HS-5 (cell line): ENCODE measurements at places on chromosomes 11 and 22.
A peak's percentile ranks its signal among the peaks of the same experiment; 100 is the strongest.

DNA sequence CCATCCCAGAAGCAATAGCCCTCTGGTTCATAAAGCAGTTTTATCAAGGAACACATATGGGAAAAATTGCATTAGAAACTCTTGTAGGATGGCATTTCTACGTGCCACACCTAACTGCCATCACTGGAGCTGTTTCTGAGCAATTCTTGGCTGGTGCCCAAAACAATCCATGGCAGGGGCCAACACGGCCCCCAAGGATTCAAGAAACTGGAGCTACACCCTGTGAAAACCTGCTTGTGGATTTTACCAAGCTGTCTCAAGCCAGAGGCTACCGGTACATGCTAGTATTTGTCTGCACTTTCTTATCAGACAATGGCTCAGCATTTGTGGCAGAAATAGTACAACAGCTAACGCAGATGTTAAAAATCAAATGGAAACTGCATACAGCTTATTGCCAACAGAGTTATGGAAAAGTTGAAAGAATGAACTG, 42.4 kb upstream of the GLYAT start:
- DNase-seq = no peak

DNA sequence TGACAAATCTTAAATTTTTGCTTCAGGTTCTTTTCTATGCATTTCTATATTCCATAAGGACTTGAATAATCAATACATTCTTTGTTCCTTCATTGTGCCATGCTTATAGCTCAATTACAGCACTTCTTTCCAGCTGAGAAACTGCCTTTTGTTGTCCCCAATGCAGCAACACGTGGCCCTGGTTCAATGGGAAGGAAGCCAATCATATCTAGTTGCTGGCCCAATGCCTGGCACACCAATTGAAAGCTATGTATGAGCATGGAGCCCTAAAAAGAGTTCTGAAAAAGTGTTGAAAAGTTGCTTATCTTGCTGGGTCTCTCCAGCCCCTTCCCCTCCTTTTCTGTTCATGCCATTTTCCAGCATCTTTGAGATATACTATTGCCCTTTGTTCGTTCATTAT, 448.0 kb upstream of the FAT3 start:
- DNase-seq = no peak

DNA sequence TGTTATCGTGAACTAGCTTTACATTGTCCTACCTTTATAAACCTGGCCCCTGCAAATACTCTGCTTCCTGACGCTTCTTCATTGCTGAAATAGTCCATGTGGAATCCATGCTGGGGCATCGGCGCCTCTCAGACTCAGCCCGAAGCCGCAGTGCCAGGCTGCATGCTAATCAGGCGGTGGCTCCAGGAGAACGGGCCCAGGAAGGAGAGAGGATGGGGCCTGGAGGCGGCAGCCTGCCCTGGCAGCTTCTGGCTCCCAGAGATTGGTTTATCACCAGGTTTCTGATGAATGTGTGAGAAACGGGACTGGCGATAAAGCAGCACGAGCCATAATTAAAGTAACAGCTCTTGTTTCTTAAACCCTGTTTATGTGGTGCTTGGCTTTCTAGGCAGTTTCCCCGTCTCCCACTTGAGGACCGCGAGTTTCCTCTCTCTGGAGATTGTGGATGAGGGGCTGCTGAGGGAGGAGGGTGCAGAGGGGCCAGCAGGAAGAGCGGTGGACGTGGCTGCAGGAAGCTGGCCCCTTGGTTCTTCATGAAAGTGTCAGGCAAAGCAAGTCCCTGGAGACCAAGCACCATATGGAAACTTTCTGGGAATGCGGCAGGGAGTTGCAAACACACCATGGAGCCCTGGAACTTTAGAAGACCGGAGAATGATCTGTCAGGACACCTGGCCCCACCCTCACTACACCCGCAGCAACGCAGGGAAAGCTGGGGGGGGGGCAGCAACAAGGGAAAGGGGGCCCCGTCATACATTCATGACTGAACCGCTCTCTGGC, 93.4 kb downstream of the NTM start:
- DNase-seq = no peak

- peak; percentile 49 for DNase-seq
Measured at GRCh38 chr11:129248618-129249017, 56.5 kb upstream of the ARHGAP32 start.

GRCh38 chr11:75776546-75776945, 8.0 kb downstream of the DGAT2 start:
- no peak for DNase-seq

GRCh38 chr11:12664385-12664784, 9.8 kb upstream of the TEAD1 start:
- no peak for DNase-seq

GRCh38 chr22:37428649-37429586, 1.6 kb upstream of the ELFN2 start:
- no peak for DNase-seq

DNA sequence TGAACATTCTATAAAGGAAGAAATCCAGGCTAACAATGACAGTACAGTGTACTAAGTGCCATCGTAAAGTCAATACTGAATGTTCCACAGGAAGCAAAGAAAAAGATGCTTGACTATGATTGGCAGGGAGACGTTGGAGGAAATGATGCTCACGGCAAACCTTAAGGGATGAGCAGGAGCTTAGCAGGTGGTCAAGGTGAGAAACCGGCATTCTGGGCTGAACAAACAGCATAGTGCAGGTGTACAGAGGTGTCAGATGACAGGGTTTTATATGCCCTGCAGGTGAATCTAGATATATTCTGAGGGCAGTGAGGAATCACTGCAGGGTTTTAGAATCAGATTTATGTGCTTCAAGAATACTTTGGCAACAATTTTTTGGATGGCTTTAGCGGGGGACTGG, 85.3 kb upstream of the HEPHL1 start:
- DNase-seq = no peak

GRCh38 chr11:27470826-27471588, 1.6 kb downstream of the LGR4 start:
- no peak for DNase-seq

GRCh38 chr22:49367041-49367697, 460.5 kb downstream of the BRD1 start:
- no peak for DNase-seq

- peak; percentile 38 for DNase-seq
Measured at GRCh38 chr22:38872172-38872830, at the start of gene CBX6. Gene CBX6 (minus strand): TSS chr22:38872216. CDS start chr22:38872190, 26 bp downstream.

GRCh38 chr11:13098063-13098462, 88.9 kb downstream of the RASSF10 start:
- DNase-seq = no peak

- DNase-seq = no peak
Measured at GRCh38 chr11:61293867-61294716, 1.0 kb downstream of the VWCE start.

GRCh38 chr11:63551091-63551888, 11.9 kb downstream of the PLAAT2 start:
- DNase-seq = no peak

GRCh38 chr11:64537876-64538275, 53.1 kb upstream of the SLC22A12 start:
- DNase-seq = no peak

DNA sequence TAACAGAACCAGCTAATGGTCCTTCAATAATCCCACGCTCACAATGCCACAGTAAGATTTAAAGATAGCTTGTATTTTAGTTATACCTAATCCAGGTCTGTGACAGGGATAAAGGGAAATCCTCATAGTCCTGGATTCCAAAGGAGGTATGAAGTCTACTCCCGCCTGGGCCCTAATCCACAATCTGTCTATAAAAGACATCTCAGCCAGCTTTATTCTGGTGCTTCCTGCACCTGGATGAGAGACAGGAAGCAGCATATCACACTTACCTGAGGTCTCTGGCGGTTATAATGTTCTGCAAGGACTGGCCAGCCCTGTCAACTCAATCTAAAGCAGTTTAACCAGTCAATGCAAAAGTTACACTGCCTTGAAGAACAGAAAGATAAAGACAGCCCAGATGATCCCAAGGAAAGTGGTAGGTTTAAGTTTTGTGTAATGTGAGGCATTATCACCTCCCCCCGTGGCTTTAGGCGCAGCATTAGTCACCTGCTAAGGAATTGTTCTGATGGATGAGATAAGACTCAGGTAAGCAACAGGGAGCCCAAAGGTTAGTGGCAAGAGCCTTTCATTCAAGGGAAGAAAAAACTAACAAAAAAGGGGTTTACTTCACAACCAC, 57.6 kb downstream of the PLEKHA7 start:
- DNase-seq = no peak

GRCh38 chr22:33793475-33793874, 126.8 kb downstream of the LARGE1 start:
- no peak for DNase-seq

DNA sequence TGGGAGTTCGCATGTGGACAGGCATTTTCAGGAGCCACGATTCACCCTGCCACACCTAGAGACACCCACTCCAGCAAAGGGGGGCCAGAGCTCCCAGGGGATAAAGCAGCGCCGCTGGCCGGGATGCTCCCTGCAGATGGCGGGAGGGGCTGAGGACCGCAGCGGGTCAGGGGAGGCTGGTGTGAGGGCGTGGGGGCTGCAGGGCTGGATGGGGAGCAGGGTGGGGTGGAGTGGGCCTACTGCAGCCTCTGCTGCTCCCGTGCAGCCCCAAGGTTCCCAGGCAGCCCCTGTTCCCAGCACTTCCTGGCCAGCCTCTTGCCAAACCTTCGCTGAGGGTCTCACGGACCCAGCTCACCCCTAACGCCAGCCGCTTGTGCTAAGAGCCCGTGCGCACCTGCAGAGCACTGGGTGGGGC, 13.0 kb downstream of the MUC5B start:
- no peak for DNase-seq

GRCh38 chr22:43114958-43115357, 4.4 kb downstream of the BIK start:
- no peak for DNase-seq

GRCh38 chr11:94795476-94796189, 27.5 kb downstream of the AMOTL1 start:
- DNase-seq = no peak

- peak; percentile 92 for DNase-seq
Measured at GRCh38 chr11:81725701-81726100, 1008.0 kb downstream of the FAM181B start.

GRCh38 chr11:128520206-128520887, 67.0 kb downstream of the ETS1 start:
- DNase-seq = no peak

- DNase-seq = no peak
Measured at GRCh38 chr11:65640483-65641296, 2.8 kb downstream of the SIPA1 start.

- DNase-seq = no peak
Measured at GRCh38 chr22:23516304-23516703, 63.8 kb downstream of the IGLL1 start.

DNA sequence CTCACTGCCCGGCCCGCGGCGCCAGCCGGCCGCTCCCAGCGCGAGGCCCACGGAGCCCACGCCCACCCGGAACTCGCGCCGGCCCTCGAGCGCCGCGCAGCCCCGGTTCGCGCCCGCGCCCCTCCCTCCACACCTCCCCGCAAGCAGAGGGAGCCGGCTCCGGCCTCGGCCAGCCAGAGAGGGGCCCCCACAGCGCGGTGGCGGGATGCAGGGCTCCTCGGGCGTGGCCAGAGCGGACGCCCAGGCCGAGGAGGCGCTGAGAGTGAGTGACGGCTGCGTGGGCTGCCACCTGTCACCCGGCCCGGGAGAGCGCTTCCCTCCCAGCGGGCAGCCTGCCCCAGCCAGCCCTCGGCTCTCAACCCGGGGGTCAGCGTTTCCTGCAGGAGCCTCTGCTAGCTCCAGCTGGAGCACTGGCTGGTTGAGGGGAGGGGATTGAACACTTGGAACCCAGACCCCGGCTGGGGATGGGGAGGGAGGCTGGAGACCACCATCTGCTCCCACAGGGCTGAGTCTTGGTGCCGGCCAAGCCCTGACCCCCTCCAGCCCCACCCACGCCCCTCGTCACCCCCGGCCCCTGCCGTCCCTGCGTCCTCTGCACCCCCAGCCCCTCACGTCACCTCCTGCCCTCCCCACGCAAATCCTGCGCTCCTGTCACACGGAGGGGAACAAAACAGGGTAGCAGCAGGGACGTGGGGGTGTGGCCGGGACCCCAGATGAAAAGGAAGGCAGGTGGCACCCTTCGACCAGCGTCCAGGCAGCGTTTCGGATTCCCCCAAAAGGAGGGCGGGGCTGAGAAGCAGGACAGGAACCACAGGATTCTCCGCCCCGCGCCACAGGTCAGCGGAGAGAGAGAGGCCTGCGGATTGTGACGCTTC, 157.0 kb downstream of the BRD1 start:
- DNase-seq = no peak

GRCh38 chr22:36560001-36560400, 31.0 kb upstream of the EIF3D start:
- DNase-seq = no peak

- DNase-seq = no peak
Measured at GRCh38 chr22:19658057-19658966, 56.0 kb upstream of the SEPTIN5 start.

DNA sequence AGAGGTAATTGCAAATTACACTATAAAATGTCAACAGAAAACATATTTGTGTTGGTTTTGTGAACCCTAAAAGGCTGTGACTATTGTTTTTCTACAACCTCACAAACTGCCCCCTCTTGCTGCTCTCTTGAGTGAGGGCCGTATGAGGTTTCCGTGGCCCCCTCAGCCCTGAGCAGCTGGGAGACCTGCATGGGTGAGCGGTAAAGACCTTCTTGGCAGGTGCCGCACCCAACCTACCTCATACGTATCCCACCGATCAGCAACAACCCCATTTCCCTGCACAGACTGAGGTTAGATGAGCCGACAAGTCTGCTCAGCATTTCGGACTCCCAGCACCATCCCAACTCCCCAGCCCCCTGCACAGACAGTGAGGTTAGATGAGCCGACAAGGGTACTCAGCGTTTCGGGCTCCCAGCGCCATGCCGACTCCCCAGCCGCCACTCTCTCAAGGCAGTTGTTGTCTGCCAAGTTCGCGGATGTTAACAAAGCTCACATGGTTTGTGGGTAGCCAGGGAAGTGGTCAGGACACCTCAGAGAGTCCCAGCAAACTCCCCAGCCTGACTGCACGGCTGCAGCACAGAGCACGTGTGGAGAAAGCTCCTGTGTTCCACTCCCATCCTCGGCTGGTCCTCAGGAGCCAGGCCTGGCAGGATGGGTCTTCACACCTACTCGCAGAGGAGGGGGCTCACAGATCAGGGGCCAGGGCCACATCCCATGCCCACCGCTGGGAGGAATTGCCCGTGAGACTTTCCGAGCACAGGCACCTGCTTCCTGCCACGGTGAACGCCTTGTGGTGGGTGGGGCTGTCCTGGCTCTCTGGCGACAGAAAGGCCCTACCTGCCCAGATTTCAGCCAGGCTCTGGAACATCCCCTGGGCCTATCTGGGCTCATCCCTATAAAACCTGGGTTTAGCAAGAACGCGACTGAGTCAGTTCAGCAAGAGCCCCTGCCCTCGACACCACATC, 502.9 kb downstream of the BRD1 start:
- DNase-seq = no peak

- no peak for DNase-seq
Measured at GRCh38 chr11:63510360-63511047, 4.6 kb downstream of the LGALS12 start.

GRCh38 chr11:118450451-118450850, 14.2 kb downstream of the KMT2A start:
- no peak for DNase-seq

DNA sequence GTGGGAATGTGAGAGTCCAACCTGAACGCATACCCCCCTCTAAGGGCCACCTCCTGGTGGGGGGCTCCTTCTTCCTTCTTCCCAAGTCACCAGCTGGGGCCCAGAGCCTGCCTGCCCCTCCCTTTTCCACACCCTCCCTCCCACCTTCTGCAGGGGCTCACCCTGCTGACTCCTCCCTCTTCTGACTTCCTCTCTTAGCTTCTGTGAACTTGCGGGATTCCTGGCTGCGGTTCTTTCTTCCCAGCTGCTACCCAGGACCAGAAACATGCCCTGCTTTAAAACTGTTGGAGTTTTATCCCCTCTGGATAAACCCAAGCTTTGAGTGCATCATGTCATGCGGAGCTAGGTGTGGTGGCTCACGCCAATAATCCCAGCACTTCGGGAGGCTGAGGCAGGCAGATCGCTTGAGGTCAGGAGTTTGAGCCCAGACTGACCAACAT, 10.2 kb downstream of the LRRC74B start:
- DNase-seq = no peak
